ENCODE measurements at places on chromosomes 1 and 21.

- no peak for DNase-seq
Observed at GRCh38 chr1:117710710-117711109, 104.9 kb downstream of the TENT5C start.

DNA sequence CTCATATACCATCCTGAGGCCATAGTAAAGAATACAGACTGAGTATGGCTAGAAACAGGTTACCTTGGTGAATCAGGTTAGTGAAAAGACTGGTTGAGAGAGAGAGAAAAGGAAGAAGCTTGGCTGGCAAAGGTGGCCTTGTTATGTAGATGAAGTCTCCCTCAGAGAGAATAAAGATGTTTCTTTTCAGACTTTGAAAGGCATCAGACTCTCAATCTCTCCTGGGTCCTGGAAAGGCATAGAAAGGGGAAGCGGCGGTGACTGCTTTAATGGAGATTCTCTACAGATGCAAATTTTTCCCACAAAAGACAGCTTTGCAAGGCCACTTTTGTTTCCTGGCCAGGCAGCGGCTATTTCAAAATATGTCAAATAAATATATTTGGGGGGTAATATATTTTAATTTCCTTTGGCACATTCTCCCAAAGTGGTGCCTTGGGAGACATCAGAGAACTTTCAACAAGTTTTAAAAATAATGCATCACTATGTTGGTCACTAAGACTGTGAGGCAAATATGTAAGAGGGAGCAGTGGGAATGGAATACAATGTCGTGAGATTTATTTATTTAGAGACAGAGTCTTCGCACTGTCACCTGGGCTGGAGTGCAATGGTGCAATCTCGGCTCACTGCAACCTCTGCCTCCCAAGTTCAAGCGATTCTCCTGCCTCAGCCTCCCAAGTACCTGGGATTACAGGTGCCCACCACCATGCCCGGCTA, 46.1 kb downstream of the NPHS2 start:
- DNase-seq: no peak

DNA sequence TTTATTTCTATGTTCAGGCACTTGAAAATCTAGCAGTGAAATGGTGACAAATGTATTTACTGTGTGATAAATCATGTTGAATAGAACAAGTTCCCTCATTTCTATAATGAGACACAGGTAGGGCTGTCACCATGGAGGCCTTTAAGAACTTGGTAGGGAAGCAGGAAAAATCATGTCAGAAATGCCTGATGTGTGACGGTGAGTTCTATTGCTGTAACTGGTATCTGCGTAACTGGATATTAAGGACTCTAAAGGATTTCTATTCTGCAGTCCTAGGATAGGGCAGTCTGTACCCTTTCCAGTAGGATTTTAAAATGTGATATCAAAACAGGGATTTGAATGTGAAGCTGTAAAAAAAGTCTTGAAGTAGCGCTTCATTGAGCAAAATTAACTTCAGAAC, 15.5 kb downstream of the ACTN2 start:
- no peak for DNase-seq

DNA sequence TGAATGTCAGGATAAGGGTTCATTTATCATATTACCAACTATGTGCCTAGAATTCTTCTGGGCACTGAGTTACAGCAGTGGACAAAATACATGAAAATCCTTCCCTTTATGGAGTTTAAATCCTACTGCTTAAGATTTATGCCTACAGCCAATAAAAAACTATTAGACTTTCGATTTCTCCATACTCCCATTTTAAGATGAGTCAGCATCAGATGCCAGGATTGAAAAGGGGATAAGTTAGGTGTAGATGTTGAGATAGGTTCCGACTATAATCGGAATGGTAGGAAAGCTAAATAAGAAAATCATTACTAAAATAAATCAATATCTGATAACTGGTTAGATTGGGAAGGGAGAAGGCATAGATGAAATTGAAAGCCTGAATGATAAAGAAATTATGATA, 3.2 kb upstream of the COL24A1 start:
- no peak for DNase-seq

GRCh38 chr1:156419854-156420204, 50.8 kb downstream of the RHBG start:
- DNase-seq: no peak

DNA sequence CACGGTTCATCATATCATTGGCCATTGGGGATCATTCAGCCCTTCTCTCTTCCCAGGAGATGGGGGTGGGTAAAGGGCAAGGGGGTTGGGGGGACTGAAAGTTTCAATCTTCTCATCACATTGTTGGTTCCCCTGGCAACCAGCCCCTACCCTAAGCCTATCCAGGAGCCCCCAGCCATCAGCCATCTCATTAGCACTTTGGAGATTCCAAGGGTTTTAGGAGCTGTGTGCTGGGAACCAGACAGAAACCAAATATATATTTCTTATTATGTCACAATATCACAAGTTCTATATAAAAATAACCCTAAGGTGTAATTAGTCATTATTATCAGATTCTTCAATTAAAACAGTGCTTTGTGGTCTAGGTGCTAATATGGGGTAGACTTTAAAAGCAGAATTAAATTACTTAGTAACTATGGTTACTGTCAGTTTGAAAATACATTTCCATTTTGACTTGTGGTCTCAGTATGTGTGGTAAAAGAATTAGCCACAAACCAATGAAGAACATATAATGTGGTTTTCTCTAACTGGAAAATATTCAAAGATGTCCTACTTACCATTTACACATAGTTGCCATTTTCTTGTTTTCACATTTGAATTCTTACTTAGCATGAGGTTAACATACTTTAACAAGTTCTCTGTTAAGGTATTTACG, 28.1 kb downstream of the IL23R start:
- no peak for DNase-seq

GRCh38 chr1:3604468-3604974, 6.8 kb downstream of the MEGF6 start:
- no peak for DNase-seq

DNA sequence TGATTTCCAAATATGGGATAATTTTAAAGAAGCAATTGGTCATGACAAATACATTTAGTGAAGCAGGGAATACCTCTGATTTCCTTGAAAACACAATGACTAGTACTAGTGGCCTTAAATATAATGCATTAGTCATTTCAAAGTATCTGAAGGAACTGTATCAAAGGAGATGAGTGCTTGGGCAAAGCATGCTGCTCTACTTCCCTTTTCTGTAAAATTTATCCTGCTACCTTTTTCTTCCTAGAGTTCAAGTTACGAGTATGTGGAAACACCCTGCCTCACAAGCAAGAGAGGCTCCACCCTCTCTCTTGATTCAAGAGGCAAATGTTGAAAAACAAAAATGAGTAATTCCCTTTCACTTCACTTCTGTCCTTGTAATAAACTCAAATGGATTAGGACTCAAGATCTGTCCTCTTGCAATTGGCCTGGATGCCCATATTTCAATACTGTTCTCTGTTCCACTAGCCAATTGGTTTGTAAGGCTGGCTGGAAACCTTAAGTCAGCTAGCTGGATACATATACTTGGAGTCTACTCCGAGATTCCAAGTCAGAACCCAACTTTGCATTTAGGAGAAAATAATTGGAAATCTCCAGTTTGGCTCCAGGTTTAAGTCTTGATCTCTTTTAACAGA, 92.5 kb downstream of the CDC42BPA start:
- DNase-seq: peak; percentile 54

GRCh38 chr1:10692401-10693021, 103.9 kb downstream of the CASZ1 start:
- no peak for DNase-seq

GRCh38 chr1:10759413-10760200, 36.8 kb downstream of the CASZ1 start:
- no peak for DNase-seq

DNA sequence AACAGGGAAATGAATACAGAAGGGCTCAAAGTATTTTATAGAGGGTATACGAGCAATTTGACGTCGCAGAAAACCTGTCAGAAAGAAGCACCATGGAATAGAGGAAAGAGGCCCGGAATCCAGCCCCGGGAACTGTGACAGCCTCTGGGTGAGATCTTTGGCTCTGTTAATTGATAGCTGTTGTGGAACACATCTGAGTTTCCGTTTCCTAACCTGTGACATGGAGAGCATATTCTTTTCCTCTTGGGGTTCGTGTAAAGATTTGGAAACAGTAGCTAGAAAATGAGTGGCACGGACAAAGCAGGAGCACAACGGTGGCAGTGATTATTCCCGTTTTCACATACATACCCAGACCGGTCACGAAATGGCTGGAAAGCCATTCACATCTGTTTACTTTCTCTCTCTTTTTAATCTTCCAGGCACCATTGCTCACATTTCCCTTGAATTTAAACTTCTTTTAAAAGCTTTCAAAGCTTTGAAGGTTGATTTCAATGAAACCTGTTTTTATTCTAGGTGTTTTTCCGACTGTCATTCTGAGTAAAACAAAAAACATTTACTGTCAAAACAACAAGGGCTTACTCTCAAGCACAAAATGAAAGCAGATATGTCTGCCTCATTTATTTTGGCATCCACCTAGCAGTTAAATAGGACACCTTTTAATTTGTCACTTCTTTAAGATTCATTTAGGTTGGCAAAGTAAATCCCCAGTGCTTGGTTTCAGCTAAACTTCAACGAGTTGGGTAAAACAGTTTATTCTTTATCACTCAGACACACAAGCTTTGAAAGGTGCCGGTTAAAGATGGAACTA, 26.7 kb upstream of the C8B start:
- no peak for DNase-seq

DNA sequence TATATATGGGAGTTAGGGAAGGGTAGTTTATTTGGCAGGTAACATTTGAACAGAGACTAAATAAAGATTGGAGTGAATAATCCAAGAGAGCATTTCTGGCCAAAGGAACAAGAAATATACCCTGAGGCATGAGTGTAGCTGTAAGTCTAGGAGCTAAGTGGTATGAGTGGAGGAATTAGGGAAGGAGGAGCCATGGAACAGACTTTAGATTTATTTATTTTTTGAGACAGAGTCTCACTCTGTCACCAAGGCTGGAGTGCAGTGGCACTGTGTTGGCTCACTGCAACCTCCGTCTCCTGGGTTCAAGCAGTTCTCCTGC, 18.4 kb downstream of the CAPZA1 start:
- DNase-seq: no peak

DNA sequence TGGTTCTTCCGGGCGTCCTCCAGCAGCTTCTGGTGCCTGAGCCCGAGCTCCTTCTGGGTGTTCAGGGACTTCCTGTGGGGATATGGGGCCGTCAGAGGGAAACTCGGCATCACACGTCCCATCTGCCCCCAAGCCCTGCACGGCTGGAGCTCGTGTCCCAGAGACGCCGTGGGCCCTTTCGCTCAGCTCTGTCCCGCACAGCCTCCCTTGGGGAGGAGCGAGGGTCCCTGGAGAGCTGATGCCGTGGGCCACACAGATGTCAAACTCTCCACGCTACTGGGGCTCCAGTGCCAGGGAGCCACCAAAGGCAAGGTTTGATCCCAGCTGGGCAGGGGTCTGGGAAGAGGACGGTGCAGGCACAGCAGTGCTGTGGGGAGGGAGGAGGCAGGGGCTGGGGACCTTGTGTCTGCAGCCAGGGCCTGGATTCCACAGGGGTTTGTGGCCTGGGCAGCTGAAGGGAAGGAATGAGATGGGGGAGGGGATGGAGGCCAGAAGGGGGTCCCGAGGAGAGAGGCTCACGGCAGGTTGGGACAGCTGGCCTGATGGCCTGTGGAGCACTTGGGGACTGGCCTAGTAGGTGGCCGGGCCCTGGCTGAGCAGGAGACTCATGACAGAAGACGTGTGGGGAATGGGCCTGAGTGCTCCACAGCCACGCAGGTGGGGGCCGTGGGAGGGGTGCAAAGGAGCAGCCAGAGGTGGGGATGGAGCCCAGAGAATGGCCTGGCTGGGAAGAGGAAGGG, 30.4 kb downstream of the CFAP74 start:
- DNase-seq: no peak

DNA sequence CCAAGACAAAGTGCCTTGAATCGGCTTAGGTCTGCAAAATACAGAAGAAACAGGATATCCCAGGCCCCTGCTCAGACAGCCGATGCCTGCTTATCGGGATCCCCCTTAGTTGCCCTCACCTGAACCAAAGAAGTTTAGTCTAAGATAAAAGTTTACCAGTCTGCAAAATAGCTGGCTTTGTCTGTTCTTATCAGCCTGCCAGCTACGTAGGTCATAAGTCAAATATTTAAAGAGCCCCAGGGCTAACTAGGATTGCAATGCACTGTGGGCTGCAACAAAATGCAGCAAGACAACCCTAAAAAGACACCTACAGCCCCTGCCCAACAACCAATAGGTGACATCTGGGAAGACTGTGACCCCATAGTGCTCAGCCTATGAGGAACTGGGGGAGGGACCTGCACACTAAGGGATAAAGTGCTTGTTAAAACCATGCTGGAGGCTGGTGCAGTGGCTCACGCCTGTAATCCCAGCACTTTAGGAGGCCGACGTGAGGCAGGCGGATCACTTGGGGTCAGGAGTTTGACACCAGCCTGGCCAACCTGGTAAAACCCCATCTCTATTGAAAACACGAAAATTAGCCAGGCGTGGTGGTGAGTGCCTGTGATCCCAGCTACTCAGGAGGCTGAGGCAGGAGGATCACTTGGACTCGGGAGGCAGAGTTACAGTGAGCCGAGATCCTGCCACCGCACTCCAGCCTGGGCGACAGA, 27.4 kb downstream of the LRRC3 start:
- no peak for DNase-seq

GRCh38 chr21:44755227-44755626, 43.9 kb upstream of the TSPEAR start:
- DNase-seq: no peak

DNA sequence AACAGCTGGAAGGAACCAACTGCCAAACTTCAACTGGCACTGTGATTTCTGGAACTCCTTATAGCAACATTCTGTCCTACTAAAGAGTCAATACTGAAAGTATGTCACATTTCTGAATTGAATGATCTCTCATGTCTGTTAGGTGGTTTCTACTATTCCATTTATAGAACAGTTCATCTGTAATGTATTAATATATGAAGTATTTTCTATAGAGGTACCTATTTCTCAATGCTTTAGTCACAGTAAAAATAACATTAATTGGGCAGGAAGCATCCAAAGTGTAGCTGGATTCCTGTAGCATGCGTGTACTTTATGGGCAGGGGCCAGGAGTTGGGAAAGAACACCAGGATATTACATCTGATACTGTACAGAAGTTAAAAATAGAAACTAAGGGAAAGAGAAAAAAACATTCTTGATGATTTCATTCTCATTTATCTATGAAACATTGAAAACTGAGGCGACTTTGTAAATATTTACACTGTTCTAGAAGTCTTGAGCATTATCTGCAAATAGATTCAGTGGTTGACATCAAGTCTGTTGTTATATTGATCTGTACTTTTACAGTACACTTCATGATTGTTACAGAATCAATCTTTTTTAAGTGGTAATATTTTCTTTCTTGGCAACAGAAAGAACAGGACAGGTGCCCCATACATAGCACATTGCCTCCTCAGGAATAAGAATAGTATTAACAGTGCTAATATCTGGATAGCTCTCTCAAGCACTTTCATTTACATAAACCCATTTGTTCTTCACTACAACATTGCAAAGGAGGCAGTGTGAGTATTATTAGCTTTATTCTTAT, 6.2 kb upstream of the ZNF281 start:
- DNase-seq: peak; percentile 85

GRCh38 chr1:38608202-38608864, 251.2 kb downstream of the RRAGC start:
- DNase-seq: no peak

GRCh38 chr1:199287647-199288046, 648.8 kb downstream of the PTPRC start:
- DNase-seq: no peak

- peak; percentile 86 for DNase-seq
Observed at GRCh38 chr1:61452176-61453035, 272.5 kb downstream of the TM2D1 start.

- DNase-seq: no peak
Observed at GRCh38 chr1:7940034-7940433, 605 bp downstream of the TNFRSF9 start.

Measured in kidney glomerular epithelial cell (primary cell).